ENCODE measurements at places on chromosomes 6 and 20.
A peak's percentile ranks its signal among the peaks of the same experiment; 100 is the strongest.

DNA sequence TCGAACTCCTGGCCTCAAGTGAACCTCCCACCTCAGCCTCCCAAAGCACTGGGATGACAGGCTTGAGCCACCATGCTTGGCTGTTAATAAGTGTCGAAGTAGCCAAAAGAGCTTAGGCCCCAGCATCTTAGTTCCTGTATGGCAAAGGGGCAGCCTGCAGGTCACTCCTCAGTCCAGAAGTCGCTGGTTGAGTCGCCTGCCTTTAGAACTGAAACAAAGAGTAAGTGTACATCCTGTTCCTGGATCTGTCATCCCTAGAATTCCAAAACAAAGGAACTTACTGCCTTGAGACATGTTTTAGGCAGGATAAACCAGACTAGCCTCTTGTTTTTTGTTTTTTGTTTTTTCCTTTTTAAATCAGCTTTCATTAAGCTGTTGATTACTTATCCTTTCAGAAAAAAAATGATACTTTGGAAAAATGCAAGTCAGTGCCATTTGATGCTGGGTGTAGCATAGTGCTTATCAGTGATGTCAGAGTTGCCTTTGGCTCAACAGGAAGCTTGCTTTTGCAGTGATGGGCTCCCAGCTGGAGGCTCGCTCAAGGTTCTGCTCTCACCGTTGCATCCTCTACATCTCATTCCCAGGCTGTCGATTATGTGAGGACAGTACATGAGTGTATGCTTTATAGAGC, 9.0 kb downstream of the ACTR5 start:
- DNase-seq = no peak

- no peak for DNase-seq
Measured at GRCh38 chr6:16840725-16841124, 79.5 kb upstream of the ATXN1 start.

DNA sequence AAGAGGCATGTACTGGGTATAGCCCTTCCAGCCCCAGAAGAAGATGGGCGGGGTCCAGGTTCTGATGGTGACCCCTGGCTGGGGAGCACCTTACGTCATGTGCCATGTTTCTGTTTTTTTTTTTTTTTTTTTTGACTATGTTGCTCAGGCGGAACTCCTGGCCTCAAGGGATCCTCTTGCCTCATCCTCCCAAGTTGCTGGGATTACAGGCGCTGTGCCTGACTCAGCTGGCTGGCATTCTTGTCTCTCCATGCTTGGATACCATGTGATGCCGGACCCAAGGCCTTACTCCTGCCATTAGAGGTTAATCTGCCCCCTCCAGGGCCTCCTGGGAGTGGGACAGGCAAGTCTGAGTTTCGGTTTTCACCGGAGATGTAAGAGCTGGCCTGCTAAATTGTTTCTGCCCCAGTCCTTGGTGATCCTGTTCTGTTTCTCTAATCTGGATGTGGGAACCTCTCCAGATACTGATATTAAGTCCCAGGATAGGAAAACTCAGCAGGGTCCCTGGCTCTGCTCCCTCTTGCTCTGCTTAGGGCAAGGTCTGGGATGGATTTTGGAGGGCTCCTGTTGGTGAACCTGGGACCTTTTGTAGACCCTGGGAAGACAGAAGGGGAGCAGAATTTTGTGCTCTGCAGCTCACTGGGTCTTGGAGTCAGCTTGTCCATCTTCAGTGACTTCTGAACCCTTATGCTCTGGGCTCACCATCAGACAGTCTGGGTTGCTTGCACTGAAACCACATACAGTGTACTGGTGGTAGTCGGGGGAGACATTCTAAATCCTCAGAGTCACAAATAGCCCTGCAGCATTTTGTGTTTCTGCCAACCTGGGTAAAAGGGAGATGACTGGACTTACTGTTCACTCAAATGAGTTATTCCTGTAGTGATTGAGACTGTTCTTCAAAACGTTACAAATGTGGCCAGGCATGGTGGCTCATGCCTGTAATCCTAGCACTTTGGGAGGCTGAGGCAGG, 45.1 kb downstream of the PTK7 start:
- DNase-seq = no peak

DNA sequence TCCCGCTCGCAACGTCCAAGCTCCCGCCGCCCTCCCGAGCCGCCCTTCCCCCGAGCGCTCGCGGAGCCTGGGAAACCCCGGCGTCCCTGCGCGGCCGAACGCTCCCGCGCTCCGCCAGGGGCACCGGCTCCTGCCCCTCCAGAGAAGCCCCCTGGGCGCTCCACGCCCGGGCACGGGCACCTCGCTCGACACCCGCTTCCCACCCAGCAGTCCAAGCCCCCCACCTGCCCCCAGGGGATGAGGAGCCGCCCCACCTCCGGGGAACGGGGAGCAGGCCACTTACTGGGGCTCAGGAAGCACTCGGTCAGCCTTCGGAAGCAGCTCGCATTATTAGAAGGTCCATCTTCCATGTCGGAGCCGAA, 1.4 kb downstream of the PDE10A start:
- no peak for DNase-seq

DNA sequence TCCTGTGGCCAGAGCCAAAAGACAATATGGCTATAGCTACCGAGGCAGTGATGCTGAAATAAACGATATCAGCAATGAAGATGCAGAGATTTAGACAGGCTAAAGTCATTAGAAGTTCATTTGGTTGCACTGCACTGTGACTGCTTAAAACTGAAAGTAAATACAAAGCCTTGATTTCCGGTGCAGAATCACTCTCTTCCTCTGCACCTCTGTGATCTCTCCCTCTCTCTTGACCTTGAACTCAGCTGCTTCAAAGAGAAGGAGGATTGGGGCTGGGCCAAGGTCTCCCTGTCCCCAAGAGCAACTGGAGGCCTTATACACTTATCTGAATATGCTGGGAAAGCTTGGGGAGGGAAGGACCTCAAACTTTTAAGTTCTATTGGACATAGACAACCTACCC, 34.6 kb upstream of the SPACA1 start:
- no peak for DNase-seq

- DNase-seq = peak; percentile 26
Measured at GRCh38 chr6:52157301-52157941, 28.8 kb upstream of the IL17A start.

DNA sequence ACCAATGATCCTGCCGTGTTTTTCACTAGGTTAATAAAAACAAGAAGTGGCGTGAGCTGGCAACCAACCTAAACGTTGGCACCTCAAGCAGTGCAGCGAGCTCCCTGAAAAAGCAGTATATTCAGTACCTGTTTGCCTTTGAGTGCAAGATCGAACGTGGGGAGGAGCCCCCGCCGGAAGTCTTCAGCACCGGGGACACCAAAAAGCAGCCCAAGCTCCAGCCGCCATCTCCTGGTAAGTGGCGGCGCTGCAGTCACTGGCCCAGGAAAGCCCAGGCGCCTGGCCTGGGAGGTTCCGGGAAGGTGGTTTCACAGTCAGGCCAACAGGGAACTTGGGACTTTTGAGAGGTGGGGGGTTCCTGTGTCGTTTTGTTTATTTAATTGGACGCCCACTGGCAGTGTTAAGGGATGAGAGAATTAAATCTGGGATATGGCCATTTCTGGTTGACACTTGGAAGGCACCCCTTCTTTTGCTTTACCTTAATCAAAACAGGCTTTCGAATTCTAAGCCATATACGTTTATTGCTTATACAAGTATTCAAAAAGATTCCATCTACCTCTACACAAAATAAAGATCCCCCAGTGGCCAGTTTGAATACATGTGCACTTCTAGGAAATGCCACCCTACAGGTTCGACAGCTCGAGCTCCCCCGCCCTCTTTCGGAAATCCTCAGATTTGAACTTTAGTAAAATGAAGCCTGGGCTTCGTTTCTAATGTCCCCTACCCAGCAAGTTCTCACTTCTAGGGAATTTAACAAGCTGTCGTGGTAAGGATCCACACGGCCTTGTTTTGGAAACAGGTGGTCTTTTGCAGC, 138.9 kb downstream of the TMEM242 start:
- DNase-seq = peak; percentile 74

DNA sequence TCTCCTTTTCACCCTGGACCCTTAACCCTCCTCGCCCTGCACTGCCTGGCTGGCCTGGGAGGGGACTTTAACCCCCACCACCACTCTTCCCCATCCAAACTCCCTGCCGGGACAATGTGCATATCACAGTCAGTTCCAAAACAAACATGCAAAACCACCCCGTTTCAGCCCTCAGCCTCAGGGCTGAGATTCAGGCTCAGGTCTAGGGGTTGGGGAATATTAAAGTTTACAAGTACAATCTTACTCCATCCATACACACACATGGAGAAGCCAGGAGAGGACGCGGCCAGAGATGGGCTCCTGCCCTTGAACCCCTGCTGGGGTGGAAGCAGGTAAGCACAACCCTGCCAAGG, 534 bp downstream of the KIAA1755 start:
- DNase-seq = no peak

DNA sequence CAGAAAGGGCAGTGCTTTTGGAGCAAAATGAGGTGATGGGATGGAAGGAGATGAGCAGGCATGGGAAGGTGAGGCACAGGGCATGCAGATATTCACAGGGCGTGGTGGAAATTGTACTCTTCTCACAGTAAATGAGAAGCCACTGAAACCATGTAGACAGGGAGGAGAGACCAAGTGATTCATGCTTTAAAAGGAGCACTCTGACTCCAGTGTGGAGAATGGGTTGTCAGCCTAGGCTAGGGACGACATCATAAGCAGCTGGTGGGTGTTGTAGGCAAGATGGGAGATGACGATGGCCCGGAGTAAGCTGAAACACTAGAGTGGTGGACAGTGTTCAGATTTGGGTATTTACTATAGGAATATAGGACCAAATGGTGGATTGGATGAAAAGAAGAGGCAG, 18.4 kb downstream of the PDE7B start:
- no peak for DNase-seq

- no peak for DNase-seq
Measured at GRCh38 chr6:54775576-54775975, 71.0 kb upstream of the FAM83B start.

DNA sequence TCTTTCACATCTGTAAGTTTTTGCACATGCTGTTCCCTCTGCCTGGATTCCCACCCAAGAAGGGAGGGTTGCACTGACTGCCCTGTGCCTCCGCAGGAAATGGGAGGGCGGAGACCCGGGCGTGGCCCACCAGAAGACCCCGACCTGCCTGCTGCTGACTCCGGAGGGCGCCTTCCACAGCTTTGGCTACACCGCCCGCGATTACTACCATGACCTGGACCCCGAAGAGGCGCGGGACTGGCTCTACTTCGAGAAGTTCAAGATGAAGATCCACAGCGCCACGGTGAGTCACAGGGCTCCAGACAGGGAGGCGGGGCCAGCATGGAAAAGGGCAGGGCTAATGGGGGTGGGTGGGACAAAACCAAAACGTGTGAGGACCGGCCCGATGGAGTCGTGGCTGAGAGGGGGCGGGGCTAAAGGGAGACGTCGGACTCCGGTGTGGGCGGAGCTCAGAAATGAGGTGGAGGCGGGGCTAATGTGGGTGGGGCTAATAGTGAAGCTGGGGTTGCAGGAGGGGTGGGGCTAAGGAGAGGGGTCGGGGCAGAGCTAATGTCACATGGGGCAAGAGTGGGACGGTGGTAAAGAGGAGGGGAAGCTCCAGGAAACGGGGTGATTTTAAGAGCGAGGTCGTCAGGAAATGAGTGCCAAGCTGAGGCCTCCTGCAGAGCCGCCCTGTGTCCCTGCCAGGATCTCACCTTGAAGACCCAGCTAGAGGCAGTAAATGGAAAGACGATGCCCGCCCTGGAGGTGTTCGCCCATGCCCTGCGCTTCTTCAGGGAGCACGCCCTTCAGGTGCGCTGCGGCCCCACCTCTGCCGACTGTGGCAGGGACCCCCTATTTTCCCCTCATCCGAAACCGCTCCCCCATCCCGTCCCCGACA, 12.6 kb downstream of the HSPA12B start:
- peak; percentile 78 for DNase-seq

DNA sequence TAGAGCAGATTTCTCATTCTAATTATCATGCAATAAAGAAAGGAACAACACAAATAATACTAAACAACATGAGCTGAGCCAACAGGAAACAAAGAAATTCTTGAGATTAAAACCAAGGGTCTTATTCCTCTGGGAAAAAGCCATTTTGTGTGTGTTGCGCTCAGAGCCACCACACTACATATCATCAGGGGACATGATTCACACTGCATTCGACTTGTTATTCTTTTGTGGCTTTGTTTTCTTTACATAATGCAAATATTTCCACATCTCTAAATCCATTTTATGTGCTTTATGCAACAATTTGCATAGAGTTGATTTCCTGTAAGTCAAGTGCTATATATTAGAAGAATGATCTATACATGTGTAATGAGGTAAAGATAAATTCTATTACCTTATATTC, 719.6 kb downstream of the TBC1D32 start:
- DNase-seq = no peak

Data from activated CD4-positive, alpha-beta memory T cell treated with anti-CD3 and anti-CD28 coated beads, Interleukin-2, amount 10 ng/mL, durations not matched to agents 7 days and 5 days (primary cell).